Astrocyte (in vitro differentiated cells and primary cell): ENCODE measurements at places on chromosomes 16 and 17. TPM values are rescaled to one million over a fixed set of nuclear protein-coding genes. Genes with fewer than 3 reads are reported as not detected.

Gene KRT23
- not detected in 2 replicates for total RNA-seq

- no peaks in the 10 kb centered on the region for H3K27me3 ChIP-seq
- no peaks in the 10 kb centered on the region for H3K4me1 ChIP-seq
- H3K36me3 ChIP-seq: no peaks in the 10 kb centered on the region
- DNase-seq: no peak
- no peak overlapping the region for H3K27ac ChIP-seq
These were observed 4.9 kb upstream of the MED1 start for GRCh38 chr17:39455919-39456318.

GRCh38 chr17:63533433-63534077 lies 10.4 kb downstream of the KCNH6 start:
- H3K27ac ChIP-seq: no peak overlapping the region
- peaks cover 17% of the 10 kb centered on the region for H3K27me3 ChIP-seq
- no peak for DNase-seq

GRCh38 chr17:39461926-39462569 lies 762 bp downstream of the CDK12 start:
- no peaks in the 10 kb centered on the region for H3K36me3 ChIP-seq
- H3K4me1 ChIP-seq: peaks cover 10% of the 10 kb centered on the region
- DNase-seq: peak; percentile 35
- H3K27ac ChIP-seq: peak overlapping the region; percentile 96

- no peak for DNase-seq
- H3K36me3 ChIP-seq: no peaks in the 10 kb centered on the region
- no peak overlapping the region for H3K27ac ChIP-seq
- peaks cover 12% of the 10 kb centered on the region for H3K4me1 ChIP-seq
These were observed 26.6 kb downstream of the CTU2 start for GRCh38 chr16:88732961-88733294.

DNA sequence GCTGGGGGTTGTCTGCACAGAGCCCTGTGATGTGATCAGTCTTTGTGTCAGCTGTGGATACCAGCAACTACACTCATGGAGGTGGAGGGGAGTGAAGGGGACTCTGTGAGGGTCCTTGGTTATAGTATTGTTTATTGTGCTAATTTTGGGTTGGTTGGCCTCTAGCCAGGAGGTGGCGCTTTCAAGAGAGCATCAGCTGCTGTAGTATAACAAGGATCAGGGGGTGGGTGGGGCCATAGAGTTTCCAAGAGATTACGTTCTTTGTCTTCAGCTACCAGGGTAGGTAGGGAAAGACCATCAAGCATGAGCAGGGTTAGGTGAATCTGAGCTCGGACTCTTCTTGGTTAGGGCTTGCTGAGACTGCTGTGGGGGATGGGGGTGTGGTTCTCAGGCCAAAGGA lies 97.1 kb upstream of the HS3ST3A1 start:
- H3K4me1 ChIP-seq: no peaks in the 10 kb centered on the region
- H3K27me3 ChIP-seq: no peaks in the 10 kb centered on the region
- H3K4me3 ChIP-seq: no peak overlapping the region
- DNase-seq: no peak
- no peak overlapping the region for H3K27ac ChIP-seq

DNA sequence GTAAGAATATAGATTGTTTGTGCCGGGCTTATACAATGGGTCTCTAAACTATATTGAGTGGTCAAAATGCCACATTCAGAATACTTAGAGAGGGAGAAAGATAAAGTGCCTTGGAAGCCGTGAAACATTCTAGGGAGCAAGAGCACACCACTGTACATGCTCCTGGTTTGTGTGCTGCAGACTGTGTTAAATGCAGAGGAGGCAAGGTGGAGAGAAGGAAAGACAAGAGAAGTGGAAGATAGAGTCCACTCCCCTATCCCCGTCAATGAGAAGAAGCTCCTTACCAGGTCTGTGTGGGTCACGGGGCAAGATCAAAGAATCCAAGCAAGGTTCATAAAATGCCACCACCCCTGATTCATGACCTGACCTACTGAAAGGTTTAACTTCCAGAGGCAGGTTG lies 267.1 kb upstream of the TBX2 start:
- no peaks in the 10 kb centered on the region for H3K27me3 ChIP-seq
- no peak overlapping the region for H3K27ac ChIP-seq
- DNase-seq: no peak
- H3K36me3 ChIP-seq: no peaks in the 10 kb centered on the region
